ENCODE measurements at places on chromosomes 5 and 9. TPM values are rescaled to one million over a fixed set of nuclear protein-coding genes. Genes with fewer than 3 reads are reported as not detected.

- H3K36me3 ChIP-seq: no peaks in the 10 kb centered on the region
- H3K4me3 ChIP-seq: peak overlapping the region; percentile 14
- H3K4me1 ChIP-seq: peaks cover 19% of the 10 kb centered on the region
- no peak for DNase-seq
Observed at GRCh38 chr9:124394596-124394995, 20.6 kb downstream of the PSMB7 start.

GRCh38 chr5:112692472-112692871 lies 45.2 kb upstream of the APC start:
- no peaks in the 10 kb centered on the region for H3K36me3 ChIP-seq
- H3K27ac ChIP-seq: no peak overlapping the region
- H3K27me3 ChIP-seq: peaks cover 26% of the 10 kb centered on the region
- H3K4me1 ChIP-seq: peaks cover 4% of the 10 kb centered on the region
- no peak overlapping the region for H3K4me3 ChIP-seq
- DNase-seq: no peak

GRCh38 chr9:96320749-96321280 lies 18.8 kb upstream of the HSD17B3 start:
- H3K27ac ChIP-seq: no peak overlapping the region
- no peaks in the 10 kb centered on the region for H3K4me1 ChIP-seq
- DNase-seq: no peak
- no peak overlapping the region for H3K4me3 ChIP-seq

GRCh38 chr9:125996791-125997190 lies 249.6 kb downstream of the PBX3 start:
- no peak overlapping the region for H3K27ac ChIP-seq
- no peak for DNase-seq

DNA sequence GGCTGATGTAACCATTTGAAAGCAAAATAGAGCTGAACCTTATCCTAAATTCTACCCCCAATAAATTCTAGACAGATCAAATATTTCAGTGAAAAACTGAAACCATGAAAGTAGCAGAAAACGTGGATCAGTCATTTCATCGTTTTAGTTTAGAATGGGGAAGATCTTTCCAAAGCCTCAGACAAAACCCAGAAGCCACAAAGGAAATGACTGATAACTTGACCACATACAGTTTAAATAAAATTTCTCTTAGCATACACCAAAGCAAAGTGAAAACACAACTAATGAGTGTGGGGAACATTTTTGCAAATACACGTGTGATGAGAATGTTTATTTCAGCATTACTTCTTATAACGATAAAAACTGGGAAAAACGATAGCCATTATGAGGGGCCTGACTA lies 284.8 kb downstream of the ADGRV1 start:
- H3K36me3 ChIP-seq: no peaks in the 10 kb centered on the region
- no peak overlapping the region for H3K27ac ChIP-seq
- H3K27me3 ChIP-seq: peaks cover 31% of the 10 kb centered on the region
- no peak for DNase-seq

C7 gene
- total RNA-seq: not detected

Data from activated naive CD8-positive, alpha-beta T cell treated with anti-CD3 and anti-CD28 coated beads, Interleukin-2, amount 10 ng/mL, durations not matched to agents 7 days and 5 days (primary cell).